ENCODE measurements at places on chromosomes 11 and 22.

- peak; percentile 37 for DNase-seq
Measured at GRCh38 chr11:12864316-12865156, 144.6 kb upstream of the RASSF10 start.

DNA sequence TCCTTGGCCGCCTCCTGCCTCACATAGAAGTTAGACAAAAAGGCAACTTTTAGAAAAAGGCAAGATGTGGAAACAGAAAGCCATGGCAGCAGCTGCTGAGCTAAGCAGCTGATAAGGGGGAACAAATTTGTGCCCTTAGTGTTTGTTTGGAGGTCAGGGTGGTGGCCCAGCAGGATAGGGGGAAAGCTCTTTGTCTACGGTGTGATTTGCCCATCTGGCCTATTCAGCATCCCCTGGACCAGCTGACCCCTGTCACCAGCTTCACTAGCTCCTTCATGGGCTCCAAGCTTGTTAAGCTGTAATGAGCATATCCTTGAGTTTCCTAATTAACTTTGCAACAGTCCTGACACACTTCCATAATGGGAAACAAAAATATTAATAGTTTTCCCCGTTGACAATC is 5.9 kb upstream of the ME3 start:
- DNase-seq = no peak

GRCh38 chr11:36507824-36508489 is 2.1 kb downstream of the TRAF6 start:
- no peak for DNase-seq

GRCh38 chr11:1702506-1702905 is 5.5 kb downstream of the KRTAP5-6 start:
- no peak for DNase-seq

DNA sequence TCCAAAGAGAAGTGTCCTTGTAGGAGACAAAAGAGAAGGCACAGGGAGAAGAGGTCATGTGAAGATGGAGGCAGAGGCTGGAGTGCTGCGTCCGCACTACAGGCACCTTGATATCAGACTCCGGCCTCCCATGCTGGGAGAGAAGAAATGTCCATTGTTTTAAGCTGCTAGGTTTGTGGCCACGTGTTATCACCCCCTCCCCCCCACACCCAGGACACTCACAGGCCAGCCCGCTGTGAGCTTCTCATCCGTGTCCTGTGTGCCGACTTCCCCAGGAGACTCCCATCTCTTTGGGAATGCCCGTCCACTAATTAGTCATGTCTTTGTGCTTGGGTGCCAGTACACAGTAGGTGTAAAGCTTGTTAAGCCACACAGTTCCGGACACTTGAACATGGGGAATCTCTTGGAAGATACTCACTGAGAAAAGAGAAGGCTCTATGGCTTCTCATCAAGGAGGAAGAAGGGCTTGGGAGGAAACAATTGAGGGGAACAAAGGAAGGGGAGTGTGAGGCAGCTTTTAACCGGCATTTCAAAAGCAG is 1234.7 kb downstream of the TBC1D22A start:
- DNase-seq = no peak

DNA sequence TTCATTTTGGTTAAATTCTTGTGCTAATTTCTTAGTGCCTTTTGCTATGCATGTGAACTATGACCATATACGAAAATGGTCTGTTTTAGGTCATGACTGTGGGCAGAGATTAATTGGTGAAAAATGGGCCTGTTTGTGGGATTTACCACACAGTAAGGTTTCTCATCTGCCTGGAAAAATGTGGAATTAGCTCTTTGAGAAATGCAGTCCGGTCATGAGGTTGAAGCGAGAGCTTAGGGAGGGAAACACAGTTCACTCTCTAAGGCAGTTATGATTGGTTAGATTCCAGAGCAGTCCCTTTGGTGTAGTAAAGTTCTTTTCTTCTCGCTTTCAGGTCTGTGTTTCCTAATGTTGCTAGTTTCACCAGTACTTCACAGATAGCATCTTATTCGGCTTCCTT is 1.2 kb upstream of the PDE3B start:
- no peak for DNase-seq

- DNase-seq = no peak
Measured at GRCh38 chr11:79422866-79423265, 18.0 kb downstream of the TENM4 start.

DNA sequence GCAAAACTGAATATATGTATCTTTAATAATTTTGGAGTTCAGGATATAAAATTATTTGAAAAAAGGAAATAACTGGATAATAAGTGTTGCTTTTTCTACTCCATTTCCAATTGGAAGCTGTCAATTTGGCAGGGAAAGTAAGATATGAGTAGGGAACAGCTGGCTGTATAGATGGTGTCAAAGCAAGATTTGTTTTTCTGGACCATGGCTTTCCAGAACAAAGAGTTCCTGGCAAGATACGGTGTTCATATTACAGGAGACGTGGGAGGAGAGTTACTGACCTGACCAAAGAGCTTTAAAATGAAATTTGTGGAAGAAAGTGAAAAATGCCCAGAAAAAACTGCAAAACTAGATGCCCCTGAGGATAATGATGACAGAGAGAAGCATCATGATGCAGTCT is 442.7 kb upstream of the KIRREL3 start:
- DNase-seq = no peak

DNA sequence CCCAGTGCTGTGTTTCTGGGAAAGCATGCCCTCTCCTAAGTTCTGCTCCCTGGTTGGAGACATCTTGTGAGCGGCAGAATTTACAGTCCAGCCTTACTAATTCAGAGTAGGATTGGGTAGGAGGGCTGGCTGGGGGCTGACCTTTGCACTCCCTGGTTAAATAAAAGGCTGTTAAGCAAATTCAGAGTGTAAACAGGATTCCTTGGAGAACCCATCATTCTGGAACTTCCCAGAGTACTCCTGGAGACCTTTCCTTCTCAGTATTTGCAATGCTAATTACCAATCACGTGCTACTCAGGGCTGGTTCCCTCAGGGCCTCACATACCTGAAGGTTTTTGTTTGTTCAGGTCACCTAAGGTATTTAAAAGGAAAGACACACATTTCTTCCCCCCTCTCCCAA is 340.2 kb downstream of the TBC1D22A start:
- no peak for DNase-seq

- DNase-seq = no peak
Measured at GRCh38 chr22:40376149-40376548, 5.8 kb downstream of the SGSM3 start.

DNA sequence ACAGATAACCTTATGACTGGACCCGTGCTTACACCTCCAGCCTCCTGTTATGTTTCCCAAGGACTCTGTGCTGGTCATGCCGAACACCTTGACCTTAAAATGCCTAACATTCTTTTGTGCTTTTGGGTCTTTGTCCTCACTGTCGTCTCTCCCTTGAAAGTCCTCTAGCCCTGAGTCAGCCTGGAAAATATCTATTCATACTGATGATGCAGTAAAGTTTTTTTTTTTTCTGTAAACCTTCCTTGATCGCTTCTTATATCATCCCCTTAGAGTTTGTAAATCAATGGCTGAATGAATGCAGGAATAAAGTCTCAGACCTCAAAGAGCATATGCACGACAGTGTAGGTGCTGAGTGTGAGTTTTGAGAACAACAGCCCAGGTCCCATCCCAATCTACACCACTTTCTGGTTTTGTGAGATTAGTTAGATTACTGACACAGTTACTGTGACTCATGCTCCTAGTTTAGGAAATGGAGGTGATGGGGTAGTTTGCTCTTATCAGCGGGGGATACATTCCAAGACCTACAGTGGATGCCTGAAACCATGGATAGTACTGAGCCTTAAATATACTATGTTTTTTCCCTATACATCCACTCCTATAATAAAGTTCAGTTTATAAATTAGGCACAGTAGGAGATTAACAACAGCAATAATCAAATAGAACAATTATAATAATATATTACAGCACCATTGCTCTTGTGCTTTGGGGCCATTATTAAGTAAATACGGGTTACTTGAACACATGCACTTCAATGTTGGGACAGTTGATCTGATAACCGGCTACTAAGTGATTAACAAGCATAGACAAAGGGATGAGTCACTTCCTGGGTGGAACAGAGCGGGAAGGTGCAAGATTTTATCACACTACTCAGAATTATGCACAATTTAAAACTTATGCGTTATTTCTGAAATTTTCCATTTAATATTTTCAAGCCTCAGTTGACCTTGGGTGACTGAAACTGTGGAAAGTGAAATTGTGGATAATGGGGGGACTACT is 8.6 kb downstream of the TCN1 start:
- DNase-seq = no peak

DNA sequence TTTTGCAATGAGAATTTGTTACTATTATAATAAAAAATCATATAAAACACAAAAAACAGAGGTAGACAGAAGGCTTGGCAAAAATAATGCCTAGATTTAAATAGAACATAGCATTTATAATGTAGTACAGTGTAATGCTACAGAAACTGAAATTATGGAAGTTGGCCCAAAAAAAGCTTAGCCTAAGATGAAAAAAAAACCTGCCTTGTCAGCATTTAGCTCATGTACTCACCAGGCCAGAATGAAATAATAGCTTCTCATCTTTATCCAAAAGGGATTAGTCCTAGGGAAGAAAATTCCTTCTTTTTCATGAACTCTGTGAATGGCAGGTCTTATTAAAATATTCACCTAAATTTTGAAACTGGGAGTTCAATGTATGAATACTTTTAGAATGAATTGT is 951.1 kb downstream of the LRRC4C start:
- no peak for DNase-seq

DNA sequence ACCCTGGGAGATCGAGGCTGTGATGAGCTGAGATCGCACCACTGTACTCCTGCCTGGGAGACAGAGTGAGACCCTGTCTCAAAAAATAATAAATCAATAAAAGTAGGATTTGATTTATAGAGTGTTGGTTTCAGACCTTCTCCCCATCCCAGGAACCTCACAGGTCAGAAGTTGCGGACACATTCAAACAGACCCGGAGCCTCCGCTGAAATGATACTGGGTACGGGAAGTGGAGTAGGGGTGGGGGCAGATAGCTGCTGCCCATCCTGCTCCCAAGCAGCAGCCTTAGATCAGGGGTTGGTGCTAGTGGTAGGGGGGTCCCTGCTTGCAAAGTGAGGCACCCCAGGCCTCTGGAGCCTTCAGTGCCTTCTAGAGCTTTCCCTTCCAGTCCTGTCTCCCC is 7.8 kb downstream of the PRDM11 start:
- DNase-seq = no peak

GRCh38 chr11:36622431-36623136 is 24.5 kb upstream of the RAG2 start:
- DNase-seq = peak; percentile 46
